ENCODE measurements at places on chromosomes 5 and 9. TPM values are rescaled to one million over a fixed set of nuclear protein-coding genes. Genes with fewer than 3 reads are reported as not detected.

PCDHB12 gene
- not detected for polyA plus RNA-seq

CD72 gene
- polyA plus RNA-seq: 293 TPM

CDH6 gene
- polyA plus RNA-seq: not detected

PCDHB9 gene
- not detected for polyA plus RNA-seq

FBXO4 gene
- polyA plus RNA-seq: 34.9 TPM

CYSRT1 gene
- not detected for polyA plus RNA-seq

SOWAHA gene
- polyA plus RNA-seq: not detected

MYO10 gene
- 0.03 TPM for polyA plus RNA-seq

LRRC19 gene
- not detected for polyA plus RNA-seq

GRM6 gene
- polyA plus RNA-seq: not detected

GRCh38 chr9:115080242-115080641 is 37.7 kb downstream of the TNC start:
- no peak for DNase-seq

DNA sequence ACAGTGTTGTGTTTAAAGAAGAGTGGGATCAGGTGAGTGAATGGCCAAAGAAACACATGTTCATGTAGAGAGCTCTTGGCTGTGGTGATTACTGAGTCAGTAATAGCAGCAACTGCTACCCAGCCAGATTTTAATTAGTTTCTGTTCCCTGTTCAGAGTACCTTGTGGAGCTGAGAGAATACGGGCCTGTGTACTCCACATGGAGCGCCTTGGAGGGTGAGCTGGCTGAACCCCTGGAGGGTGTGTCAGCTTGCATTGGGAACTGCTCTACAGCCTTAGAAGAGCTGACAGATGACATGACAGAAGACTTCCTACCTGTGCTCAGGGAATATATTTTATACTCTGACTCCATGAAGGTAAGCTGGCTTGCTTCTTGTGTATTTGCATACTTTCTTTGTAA is 52.3 kb downstream of the SLC46A2 start:
- no peak for DNase-seq

- no peak for DNase-seq
Observed at GRCh38 chr5:124289130-124289529, 457.3 kb downstream of the ZNF608 start.

- no peak for DNase-seq
Observed at GRCh38 chr5:132951897-132952296, 11.5 kb downstream of the AFF4 start.

DNA sequence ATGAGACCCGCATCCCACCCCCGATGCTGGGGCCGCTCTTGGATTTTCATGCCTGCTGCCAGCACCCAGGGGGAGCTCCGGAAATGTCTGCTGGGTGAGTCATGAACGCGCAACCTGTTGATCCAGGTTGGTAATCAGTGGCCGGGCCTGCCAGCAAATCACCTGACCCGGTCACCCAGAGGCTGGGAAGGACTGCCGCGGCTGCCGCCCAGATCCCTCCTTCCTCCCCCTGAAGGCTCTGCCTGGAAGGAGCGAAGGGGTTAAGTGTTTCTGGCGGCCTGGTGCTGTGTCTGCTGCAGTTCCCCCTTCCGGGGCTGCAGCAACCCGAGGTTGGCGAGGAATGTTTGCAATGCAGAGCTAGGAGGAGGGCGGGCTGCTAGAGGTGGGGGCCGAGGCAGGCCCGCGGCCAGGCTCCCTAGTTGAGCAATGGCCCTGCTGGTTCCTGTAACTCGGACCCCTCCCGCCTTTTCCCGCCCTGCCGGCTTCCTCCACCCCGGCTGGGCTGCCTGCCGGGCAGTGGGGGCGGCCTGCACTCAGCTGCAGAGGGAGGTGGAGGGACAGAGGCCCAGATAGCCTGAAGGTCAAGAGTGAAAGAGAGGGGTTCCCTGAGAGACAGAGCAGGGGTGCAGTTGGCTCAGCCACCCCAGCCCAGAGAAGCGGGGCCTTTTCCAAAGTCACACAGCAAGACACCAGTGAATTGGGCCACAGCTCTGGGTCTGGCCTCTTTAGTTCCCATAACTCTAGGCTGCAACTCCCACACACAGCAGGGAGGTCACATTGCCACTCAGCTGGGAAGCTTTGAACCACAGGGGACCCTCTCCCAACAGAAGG is 156.3 kb upstream of the IER5L start:
- no peak for DNase-seq

- no peak for DNase-seq
Observed at GRCh38 chr9:106697390-106697749, 165.6 kb upstream of the ZNF462 start.

DNA sequence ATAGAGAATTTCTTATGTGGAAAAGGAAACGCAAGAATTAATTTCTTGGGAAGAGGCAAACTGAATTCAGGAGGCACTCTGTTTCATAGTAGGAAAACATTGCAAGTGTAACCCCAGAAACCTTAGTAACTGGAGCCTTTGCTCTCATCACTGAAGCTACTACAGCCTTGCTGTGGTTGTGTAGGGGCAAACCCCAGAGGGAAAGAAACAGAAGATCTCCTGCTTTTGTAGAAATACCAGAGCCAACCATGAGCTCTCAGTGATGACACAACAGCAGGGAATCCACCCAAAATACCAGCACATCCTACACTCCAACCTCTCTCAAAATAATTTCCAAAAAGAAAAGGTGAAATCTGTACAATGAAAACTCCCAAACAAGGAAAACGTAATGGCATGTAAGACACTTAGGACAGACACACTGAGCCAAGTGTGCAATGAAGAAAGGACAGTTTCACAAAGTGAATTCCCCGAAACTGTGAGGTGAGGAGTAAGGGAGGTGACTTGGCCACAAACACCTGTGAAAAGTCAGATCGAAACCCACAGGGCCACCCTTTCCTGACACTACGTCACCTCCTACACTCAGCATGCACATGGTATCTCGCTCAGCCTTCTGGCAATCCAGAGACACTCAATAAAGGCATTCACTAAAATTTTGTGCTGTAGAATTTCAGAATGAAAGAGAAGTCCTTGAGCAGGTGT is 8.5 kb upstream of the ACSL6 start:
- DNase-seq: no peak

DNA sequence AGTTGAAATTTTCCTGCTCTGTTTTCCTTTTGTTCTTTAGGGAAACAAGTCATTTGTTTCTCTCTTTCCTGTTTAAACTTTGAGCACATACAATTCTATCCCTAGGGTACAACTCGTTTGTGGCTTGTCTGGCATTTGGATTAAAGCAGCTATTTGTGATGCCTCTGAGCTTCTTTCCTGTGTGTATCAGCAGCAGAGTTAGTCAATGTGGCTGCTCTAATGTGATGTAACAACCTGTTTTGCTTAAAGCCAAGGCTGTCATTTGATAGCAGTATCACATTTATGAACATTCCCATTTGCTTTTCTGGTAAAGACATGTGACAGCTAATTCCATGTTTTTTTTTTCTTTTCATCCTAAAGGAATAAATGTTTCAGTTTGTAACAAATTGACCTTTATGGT is 314.3 kb upstream of the CHD1 start:
- DNase-seq: no peak

DNA sequence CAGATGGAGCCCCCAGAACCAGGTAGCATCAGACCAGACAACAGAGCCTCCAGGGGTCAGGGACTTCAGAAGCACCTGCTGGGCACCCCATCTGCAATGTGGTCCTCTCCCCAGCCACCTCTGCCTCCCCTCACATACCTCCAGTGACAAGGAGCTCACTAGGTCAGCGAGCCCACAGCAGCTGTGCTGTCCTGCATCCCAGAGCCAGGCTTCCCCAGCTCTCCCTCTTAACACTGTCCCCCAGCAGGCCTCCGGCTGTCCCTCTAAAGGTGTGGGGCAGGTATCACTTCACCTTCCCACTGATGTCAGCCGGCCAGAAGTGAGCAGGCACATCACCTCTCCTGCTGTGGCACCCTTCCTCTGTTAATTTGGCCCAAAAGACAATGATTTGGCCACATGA is 83.6 kb downstream of the LMX1B start:
- no peak for DNase-seq

- DNase-seq: peak; percentile 21
Observed at GRCh38 chr9:89375191-89375760, 57.0 kb downstream of the SECISBP2 start.

DNA sequence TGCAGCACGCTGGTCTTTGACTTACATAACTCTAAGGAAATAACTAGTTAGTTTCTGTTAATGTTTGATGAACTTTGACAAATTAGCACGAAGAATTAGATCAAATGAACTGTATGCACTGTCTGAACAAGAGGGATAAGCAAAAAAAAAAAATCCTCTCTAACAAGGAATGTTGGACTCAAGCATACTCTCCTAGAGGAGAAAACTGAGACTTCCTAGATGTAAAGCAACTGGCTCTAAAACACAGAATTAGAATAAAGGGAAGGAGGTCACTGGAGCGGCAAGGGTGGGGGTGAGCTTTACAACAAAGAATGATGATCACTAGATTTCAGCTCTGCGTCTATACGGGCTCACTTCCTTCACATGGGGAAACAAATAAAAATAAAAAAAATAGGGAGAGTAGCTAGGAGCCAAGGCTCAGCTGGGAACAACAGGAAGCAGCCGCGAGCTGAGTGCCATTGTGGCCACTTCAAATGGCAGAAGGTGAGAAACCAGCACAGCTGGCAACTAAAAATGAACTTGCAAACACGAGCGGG is 48.7 kb upstream of the CEMIP2 start:
- no peak for DNase-seq

DNA sequence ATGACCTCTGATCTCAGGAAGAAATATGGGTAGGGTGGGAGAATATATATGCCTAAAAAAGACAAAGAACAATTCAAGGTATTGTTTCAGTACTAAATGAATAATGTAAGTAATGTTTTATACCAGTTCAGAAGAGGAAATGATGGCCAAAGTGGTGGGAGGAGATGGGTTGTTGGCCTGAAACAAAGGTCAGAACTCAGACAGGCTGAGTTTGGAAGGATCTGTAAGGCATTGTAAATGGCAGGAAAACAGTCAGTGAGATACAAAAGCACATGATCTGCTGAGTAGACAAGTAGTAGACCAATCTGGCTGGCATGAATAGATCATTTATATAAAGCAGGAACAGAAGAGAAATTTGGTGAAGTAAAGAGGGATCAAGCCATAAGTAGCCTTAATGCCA is 175.8 kb upstream of the PLCXD3 start:
- no peak for DNase-seq

- no peak for DNase-seq
Observed at GRCh38 chr5:179732918-179733771, 523 bp downstream of the MAML1 start.

GRCh38 chr5:113490317-113490716 is 2.1 kb upstream of the MCC start:
- DNase-seq: no peak

DNA sequence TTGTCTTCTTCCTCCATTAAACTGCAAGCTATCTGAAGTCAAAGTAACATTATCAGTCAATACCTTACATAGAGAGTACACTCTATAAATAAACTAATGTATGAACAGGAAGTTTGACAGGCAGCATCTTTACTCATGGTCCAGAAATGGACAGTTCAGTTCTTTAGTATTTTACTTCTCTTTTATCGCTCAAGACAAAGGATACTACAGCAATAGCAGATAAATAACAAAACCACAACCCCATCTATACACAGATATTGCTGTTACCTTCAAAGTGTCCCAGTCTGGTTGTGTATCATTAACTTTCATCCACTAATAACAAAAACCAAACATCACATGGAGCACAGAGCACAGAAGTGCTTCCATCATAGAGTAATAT is 46.4 kb downstream of the SEMA5A start:
- no peak for DNase-seq

DNA sequence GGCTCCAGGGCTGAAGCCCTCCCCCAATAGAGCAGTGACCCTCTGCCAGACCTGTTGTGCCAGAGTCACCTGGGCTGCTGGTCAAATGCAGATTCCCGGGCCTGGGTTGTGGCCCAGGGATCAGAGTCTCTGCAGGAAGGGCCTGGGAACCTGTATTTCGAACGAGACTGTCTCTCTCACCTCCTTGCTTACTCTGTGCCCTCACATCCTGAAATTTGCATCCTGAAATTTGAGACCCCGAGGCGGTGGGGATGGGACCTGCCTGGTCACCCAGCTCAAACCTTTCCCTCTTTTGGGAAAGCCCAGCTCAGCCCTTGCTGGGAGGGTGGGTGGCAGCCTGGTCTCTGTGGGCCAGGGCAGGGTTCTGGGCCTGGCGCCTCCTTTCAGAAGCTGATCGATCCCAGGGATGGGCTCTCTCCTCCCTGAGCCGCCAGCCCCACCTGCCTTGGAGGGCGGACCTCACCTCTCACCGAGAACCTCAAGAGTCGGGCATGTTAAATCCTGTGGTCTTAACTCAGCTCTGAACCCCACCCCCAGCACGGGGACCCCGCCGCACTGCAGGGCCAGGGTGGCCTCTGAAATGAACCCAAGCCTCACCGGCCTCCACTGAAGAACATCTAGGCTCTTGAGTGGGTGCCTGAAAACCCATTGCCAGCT is 44.0 kb upstream of the IER5L start:
- no peak for DNase-seq

- DNase-seq: no peak
Observed at GRCh38 chr9:38162332-38163211, 93.5 kb upstream of the SHB start.

DNA sequence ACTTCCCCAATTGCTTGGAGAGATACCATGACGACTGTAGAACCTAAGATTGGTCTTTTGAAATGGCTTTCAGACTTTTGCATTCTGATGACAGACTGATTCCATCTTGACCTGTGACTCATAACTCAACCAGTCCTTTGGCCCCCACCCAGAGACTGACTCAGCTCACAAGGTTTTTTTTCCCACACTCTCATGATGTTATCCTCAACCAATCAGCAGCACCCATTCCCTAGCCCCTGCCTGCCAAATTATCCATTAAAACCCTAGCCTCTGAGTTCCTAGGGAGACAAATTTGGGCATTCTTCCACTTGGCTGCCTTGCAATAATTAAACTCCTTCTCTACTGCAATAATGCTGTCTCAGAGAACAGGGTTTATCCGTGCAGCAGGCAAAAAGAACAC is 1263.3 kb upstream of the CDH9 start:
- DNase-seq: no peak

- no peak for DNase-seq
Observed at GRCh38 chr9:111150181-111150580, 111.9 kb upstream of the LPAR1 start.
